ENCODE measurements at places on chromosomes 1 and 21. TPM values are rescaled to one million over a fixed set of nuclear protein-coding genes. Genes with fewer than 3 reads are reported as not detected.

DNA sequence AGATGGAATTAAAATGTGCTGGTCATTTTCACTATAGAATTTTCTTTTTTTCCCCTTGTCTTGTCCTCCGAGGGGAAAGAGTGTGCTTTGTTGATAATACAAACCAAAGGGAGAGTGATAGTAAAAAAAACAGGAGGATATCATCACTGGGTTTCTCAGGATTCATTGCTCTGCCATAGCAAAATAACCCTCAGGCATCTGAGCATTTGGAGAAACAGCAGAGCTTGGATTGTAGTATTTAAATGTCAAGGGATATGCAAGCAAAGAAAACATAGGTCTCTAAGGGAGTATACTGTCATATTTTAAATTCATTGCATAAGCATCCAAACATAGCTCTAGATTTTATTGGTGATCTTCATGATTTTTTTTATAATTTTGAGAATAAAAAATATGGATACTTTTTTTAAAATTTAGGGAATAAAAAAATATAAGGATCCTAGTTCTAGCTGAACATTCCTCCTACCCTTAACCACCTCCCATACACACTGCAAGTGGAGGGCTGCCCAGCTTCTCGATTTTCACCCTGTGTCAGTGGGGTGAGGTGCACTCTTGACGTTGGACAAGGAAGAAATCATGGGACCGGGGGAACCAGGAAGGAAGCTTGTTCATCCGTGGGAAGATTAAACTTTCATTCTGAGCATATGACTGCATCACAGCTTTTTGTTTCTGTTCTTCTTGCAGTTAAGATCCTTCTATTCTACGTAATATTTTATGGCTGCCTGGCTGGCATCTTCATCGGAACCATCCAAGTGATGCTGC, 4.4 kb downstream of the ATP1B1 start:
- no peak for DNase-seq

DNA sequence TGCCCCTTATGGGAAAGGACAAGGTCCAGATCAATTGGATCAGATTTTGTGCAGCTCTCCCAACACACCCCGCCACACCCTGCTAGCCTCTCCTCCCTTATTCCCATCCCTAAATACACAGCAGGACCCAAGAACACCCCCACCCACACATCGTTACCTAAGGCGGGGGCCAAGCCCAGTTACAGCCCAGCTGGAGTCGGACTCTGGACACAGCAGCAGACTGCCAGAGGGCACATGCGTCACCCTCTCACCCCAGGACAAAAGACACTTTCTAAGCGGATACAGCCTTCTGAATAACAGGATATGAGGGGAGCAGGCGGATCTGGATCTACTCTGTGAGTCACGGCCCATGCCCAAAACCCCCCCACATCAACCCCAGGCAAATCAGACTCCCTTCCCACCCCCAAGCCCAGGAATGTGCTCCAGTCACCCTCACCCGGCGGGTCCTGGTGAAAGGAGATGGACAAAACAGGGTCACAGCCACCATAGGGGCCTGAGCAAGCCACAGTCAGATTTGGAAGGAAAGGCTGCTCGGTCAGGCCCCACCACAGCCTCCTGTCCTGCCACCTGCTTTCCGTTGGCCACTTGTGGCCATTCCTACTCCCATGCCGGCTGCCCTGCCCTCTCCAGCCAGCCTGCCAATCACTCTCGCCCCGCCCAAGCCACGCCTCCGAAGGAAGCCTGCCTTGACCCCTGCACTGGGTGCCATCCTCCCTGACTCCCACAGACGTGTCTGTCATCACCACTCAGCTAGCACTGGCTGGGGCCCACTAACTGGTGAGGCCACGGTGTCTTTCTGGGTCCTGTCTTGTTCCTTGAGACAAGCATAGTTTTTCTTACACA, 4.0 kb downstream of the S100A16 start:
- DNase-seq, result peak; percentile 84

DNA sequence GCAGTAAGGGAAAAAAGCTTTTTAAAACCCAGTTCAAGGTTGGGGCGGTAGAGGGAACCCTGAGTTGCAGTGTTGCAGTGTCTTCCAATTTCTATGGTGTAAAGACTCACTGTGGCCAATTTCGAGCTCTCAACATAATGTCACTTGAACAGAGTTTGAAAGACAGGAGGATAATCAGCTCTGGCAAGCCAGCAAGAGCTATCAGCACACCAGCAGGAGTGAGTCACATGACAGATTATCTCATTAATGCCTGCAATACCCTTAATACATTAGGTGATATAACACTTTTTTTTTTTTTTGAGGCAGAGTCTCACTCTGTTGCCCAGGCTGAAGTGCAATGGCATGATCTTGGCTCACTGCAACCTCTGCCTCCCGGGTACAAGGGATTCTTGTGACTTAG, 22.8 kb downstream of the SLC9C2 start:
- no peak for DNase-seq

GRCh38 chr1:159989581-159989980, 35.5 kb upstream of the SLAMF9 start:
- no peak for DNase-seq

The TRNP1 gene
- 38.9 TPM for polyA plus RNA-seq

The KCND3 gene
- polyA plus RNA-seq, result 7.2 TPM

DNA sequence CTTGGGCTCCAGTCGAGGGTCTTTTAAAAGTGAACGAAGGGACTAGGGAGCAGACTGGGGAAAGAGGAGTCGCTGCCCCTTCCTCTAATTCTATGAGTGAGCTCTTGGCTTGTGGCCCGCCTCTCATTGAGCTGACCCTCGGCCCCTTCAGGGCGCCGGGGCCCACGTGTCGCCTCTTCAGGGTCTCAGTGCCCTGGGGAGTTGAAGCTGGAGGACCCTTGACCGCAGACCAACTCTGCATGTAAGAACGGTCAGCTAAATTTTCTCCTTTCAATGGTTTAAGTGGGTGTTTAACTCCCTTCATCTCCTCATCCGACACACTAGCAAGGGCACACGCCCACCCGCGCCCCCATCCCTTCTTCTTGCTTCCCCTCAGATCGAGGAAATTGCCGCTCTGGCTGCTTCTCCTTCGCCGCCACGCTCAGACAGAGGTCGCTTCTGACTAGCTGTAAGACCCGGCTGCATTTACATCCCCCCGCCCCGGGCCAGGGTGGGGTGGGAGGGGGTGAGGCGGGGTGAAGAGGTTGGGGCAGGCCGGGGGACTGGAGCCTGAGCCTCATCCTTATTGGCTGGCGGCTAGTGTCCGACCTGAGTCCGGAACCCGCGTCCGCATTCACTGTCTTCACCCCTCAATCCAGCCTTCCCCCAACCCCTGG, 10.9 kb downstream of the NR5A2 start:
- no peak for DNase-seq

DNA sequence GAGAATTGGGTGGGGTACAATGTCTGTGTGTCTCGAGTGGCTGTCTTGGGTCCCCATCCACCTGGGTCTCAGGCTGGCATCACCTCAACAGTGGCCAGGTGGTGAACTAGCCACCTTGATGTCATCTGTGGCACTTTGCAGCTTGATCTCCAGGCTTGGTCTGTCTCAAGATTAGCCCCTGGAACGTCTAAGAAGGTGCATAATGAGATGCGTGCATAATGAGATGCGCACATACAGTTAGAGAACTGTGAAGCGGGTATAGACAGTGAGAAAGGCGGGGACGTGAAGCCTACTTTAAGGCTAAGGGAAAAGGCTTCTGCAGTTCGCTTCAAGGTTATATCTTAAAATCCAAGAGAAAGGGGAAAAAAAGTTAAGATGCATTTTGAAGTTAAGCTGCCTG, 98.7 kb downstream of the WDR4 start:
- no peak for DNase-seq

DNA sequence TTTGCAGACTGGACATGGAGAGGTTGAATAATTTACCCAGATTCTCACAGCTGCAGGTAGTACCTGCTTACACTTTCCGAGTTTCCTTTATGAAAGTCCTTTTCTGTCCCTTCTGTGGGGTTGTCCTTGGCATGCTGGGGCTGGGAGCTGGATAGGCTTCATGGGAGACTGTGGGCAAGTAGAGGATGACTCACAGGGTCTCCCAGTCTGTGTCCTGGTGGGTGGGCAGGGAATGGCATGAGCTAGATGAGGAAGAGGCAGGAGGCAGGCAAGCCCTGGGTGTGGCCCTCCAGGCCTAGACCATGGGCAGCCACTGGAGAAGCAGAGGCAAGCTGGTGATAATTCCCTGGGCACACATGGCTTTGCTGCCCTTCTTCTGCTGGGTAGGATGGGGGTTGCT, 80.6 kb downstream of the NAV1 start:
- DNase-seq, result no peak

GRCh38 chr1:67294836-67295617, 12.6 kb upstream of the IL12RB2 start:
- DNase-seq, result no peak

DNA sequence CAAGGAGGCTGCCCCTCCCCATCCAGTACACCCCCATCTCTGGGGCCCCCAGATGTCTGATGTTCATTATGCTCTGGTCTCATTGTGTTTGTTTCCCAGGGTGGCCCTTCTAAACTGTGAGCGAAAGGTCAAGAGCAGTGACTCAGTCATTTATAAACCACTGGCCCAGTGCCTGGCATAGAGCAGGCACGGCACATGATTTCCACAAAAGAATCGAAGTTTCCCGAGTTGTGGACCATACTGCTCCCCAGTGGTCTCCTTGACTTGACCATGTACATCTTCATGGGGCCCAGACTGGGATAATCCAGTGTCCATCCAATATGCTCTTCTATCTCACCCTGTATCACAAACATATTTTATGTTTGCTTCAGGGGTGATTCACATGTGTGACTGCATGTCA, 153.3 kb downstream of the NR5A2 start:
- no peak for DNase-seq

DNA sequence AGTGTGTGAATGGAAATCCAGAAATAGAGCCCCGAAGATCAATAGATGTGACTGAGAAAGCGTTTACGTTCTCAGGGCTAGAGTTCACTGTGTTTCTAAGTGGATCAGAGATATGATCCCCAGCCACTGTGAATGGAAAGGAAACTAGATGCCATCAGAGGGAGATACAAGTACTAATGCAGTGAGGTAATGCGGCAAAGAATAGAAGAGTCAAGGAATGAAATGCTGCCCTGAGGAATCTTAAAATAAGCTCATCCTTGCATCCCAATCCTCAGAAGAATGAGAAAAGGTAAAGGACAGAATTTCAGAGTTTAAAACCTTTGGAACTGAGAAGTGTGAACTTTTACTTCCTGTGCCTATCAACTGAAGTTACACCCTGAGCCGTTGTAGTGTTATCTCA, 165.5 kb upstream of the ESRRG start:
- no peak for DNase-seq

DNA sequence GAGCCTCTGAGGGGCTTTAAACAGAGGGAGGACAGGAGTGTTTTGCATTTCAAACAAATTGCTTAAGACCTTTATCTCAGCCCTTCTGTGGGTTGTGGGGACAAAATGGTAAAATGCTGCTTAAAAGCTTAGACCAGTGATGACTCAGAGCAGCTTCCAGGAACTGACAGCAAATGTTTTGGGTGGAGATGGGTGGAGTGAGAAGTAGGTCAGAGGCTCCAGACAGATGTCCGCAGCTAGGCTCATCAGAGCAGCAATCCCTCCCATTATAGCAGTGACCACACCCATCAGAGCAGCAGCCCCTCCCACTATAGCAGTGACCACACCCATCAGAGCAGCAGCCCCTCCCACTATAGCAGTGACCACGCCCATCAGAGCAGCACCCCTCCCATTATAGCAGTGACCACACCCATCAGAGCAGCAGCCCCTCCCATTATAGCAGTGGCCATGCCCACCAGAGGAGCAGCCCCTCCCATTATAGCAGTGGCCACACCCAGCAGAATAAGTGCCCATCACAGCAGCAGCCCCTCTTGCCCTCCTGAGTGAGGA, 532.2 kb downstream of the MATN1 start:
- peak; percentile 69 for DNase-seq

All from heart left ventricle (tissue), 16 donors.